ENCODE measurements at places on chromosomes 3 and 15.

- DNase-seq, result no peak
These were observed 46.9 kb downstream of the SFMBT1 start for GRCh38 chr3:52998771-52999513.

GRCh38 chr3:111636366-111636885, 41.3 kb upstream of the ZBED2 start:
- no peak for DNase-seq

GRCh38 chr15:72155003-72155621, 36.9 kb downstream of the SENP8 start:
- DNase-seq, result no peak

DNA sequence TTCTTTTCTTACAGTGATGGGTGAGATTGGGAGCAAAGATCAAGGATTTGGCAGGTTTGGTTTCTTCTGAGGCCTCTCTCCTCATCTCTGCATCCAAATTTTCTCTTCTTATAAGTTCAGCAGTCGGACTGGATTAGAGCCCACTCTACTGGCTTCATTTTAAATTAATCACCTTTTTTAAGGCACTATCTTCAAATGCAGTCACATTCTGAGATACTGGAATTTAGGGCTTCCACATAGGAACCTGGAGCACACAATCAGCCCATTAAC, 56.5 kb upstream of the PLSCR4 start:
- DNase-seq, result no peak

DNA sequence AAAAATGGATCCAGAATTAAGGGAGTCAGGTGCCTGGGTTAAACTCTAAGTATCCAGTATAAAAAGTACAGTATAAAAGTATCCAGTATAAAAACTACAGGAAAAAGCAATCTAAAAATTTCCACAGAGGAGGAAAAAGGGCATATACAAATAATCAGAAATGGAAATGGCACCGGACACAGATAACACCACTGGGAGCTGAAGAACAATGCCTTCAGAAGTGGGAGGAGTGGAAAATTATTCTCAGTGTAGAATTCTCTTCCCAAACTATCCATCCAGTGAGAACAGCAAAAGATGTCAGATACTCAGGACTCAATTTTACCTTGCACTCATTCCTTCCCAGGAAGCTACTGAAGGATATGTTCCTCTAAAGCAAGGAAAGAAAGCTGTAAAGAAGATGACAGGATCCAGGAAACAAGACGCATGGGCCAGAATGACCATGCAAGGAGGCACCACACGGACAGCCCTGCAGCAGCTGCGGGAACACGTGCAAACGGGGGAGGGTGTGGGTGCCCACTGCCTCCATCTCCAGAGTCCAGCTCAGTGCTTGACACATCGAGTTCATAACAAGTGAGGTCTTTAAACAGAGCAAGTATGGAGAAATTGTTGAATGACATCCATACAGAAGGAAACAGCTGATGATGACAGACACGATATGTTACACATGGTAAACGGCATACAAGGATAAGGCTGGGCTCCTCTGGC, 68.5 kb downstream of the CHSY1 start:
- no peak for DNase-seq

GRCh38 chr15:74269362-74270035, 33.4 kb downstream of the CCDC33 start:
- no peak for DNase-seq

- no peak for DNase-seq
These were observed 57.5 kb upstream of the TRA2B start for GRCh38 chr3:185995352-185995751.

DNA sequence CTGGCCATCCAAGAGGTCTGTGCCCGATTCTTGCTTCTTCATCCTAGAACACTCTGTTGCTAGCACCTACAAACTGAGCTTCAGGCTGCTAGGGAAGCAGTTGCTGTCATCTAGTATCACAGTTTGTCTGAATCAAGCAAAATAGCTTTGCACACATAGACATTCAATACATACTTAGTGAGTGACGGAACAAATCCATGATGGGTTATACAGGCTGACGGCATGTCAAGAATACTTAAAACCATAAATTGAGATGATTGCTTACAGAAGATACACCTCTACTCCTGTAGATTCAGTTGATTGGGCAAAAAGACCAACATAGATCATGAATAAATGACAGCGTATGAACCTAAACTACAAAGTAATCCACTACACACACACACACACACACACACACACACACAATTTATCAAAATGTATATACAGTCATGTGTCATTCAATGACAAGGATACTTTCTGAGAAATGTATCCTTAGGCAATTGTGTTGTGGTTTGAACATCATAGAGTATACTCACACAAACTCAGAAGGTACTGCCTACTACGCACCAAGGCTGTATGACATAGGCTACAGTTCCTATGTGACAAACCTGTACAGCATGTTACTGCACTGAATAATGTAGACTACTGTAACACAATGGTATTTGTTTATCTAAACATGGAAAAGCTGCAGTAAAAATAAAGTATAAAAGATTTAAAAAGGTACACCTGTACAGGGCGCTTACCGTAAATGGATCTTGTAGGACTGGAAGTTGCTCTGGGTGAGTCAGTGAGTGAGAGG, 14.4 kb upstream of the HEG1 start:
- DNase-seq, result no peak

DNA sequence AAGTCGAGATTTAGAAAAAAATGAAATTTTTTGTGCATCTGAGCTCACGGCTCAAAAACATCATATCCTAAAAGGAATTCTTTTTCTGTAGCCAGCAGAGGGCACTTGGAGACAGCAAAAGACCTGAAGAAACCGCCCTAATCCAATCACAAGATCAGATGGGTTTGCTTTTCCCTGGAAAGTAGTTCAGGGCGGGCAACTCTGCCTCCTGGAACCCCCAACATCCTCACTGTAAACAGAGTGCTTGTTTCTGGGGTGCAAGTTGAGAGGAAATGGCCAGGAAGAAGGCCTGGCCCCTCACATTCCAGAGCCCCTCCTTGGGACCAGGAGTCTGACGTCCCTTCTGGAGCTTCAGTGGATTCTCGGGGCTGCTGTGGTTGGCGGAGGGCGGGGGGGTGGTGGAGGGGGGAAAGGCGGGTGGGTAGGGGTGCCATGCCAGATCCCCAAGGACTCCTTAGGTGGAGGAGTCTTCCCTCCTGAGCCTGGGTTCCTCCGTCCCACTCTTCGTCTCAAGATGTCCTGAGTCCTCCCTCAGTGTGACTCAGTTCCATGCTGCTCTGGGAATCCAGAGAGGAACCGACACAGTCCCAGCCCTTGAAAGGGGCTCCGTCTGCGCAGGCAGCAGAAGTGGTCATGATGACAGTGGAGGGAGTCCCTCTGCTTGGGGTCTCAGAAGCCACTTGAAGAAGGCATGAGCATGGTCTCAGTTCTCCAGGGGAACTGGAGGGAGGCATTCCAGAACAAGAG, 35.9 kb downstream of the CCK start:
- peak; percentile 43 for DNase-seq

DNA sequence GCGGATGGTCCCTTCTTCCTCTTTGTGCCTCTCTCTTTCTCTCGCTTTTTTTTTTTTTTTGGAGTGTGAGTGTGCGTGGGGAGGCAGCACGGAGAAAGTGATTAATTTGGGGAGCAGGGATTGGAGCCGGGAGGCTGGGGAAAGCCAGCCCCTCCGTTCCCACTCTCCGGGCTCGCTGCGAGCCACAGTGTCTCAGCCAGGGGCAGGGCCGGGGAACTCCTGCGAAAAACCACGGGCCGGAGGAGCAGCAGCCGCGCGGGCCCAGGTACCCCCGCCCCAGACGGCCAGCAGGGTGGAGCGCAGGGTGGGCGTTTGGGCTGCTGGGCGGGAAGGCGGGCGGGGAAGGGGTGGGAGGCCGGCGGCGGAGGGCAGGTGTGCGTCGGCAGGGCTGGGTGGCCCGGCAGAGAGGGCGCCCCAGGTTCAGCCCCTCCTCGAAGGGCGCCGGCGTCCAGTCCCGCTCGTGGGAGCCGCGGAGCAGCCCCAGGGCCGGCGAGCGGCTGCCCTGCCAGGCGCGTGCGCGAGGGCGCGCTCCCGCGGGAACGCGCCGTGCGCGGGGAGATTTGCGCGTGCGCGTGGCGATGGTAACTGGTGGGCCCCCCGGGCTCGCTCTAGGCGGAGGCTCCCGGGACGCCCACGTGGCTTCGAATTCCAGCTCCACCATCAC, 1.4 kb downstream of the CHL1 start:
- DNase-seq, result no peak

DNA sequence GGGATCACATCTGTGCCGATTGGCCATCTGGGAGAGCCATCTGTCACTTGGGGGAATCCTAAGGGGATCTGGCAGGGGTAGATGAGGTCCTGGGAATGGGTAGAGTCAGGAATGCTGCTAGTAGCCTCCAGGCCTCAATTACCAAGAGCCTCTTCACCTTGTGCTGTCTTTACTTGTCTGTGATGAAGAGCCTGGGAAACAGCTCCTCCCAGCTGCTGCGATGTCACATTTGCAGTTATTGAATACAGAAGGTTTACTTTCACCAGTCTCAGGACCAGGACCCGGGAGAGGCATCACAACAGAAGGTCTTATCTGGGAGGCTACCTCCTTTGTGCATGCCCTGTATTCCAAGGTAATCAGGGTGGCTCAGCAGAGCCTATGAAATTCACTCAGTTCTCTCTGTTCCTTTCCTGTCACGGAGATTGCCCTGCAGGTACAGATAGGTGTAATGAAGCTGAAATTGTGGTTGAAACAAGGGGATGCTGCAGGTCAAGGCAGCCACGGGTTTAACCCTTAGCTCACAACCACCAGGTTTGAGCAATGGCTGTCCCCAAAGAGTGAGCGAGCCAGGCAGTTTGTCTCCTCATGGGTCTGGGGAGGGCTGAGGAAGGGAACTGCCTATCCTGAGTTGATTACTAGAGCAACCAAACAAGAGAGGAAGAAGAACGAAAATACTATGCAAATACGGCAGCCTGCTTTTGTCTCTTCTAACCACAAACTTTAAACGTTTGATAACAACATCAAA, 298.9 kb upstream of the RORA start:
- no peak for DNase-seq

GRCh38 chr3:16618721-16619120, 13.5 kb upstream of the DAZL start:
- DNase-seq, result no peak
